ENCODE measurements at places on chromosomes 12 and 14. TPM values are rescaled to one million over a fixed set of nuclear protein-coding genes. Genes with fewer than 3 reads are reported as not detected.
A peak's percentile ranks its signal among the peaks of the same experiment; 100 is the strongest.

The PTPRQ gene
- 53.1 TPM for polyA plus RNA-seq

DNA sequence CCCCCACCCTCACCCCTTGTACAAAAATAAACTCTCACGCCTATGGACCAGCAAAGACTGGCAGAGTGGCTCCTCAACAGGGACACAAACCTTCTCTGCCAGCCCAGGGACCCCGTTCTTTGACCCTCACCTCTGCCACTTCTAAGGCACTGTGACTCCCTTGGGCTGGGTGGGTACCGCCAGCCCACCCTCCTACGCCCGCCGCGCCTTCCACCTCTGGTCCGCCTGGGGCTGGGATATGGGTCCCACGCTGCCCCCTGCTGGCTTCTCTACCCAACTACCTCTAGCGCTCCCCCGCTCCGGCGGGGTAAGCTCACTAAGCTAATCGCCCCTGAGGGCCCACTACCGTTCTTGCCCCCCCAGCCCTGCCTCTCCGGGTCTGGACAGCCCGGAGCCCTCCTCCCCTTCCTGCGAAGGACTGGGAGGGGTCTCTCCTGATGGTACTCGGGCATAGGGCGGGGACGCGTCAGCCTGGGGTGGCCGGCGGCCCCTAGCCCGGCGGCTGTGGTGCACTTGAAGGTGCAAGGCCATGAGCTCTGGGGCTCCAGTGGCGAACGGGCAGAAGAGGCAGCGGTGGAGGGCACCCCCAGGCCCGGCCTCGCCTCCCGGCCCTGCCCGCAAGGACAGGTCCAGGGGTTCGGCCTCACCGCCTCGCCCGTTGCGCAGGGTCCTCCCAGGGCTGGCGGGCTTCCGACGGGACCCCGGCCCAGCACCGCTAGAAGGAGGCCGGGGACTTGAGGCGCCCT is 8.1 kb downstream of the ZNF219 start:
- no peak for DNase-seq

The RPL36AL gene
- 196 TPM for polyA plus RNA-seq

GRCh38 chr12:8699714-8700113 is 1.9 kb downstream of the RIMKLB start:
- no peak for DNase-seq

The RAD51AP1 gene
- 44.4 TPM for polyA plus RNA-seq

DNA sequence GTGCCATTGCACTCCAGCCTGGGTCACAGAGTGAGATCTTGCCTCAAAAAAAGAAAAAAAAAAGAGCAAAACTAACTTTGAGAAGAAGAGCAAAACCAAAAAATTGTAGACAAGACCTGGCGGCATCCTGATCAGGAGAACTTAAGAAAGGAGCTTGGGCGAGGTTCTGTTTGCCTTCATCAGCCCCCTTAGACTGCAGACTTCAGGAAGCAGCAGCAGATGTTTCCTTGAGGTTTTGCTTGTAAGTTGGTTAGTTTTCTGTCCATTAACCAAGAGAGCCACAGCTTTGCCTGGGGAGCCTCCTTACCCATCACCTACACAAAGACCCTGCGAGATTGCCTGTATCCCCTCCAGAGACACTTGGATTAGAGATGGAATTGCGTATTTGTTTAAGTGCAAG is 189.0 kb downstream of the AACS start:
- no peak for DNase-seq

DNA sequence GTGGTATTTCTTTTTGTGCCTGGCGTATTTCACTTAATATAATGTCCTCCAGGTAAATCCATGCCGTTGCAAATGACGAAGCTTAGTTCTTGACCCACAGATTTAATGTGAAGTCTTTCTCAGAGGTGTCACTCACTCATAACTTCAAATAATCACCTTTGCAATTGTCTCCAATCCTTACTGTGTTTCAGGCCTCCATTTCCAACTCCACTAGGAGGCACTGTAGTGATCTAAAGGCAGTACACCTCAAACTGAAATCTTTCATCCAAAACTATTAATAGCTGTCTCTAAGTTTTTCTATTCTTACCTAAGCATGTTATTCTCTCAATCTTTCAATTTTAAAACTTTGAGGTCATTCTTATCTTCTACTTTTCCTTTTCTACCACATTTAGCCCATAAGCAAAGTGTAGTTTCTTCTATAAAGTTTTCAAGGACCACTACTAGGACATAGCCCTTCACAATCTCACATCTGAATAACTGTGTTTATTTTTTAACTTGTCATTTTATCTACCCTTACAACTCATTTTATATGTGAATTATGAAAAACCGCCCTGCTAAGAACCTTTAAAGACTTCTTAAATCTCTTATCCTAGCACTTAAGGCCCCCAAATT is 25.5 kb upstream of the FBXO34 start:
- no peak for DNase-seq

DNA sequence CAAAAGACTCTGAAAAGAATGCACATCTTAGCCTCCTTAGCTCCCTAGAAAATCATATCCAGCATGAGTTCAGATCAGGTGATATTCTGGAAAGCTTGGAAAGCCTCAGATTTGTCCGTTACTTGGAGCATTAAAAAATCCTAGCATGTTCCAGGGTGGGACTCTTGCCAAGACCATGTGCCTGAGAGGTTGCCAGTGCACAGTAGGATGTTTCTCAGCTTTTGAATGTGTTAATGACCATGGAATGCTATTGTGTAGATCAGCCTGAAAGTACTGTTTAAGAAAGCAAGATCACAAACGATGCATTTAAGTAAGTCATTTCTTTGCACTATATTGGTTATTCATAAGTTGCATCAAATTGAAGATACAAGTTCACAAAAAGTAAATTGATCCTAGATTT is 230.5 kb downstream of the ETNK1 start:
- DNase-seq: no peak

The RNASE8 gene
- polyA plus RNA-seq: not detected

GRCh38 chr14:33348510-33348909 is 409.8 kb downstream of the NPAS3 start:
- DNase-seq: no peak

GRCh38 chr14:98177551-98177950 is 1094.4 kb downstream of the BCL11B start:
- DNase-seq: no peak

The ENTPD5 gene
- 70.0 TPM for polyA plus RNA-seq

GRCh38 chr12:121791671-121792551 is 1.6 kb downstream of the RHOF start:
- no peak for DNase-seq

The GRIP1 gene
- 26.9 TPM for polyA plus RNA-seq

The FGD4 gene
- 19.2 TPM for polyA plus RNA-seq

DNA sequence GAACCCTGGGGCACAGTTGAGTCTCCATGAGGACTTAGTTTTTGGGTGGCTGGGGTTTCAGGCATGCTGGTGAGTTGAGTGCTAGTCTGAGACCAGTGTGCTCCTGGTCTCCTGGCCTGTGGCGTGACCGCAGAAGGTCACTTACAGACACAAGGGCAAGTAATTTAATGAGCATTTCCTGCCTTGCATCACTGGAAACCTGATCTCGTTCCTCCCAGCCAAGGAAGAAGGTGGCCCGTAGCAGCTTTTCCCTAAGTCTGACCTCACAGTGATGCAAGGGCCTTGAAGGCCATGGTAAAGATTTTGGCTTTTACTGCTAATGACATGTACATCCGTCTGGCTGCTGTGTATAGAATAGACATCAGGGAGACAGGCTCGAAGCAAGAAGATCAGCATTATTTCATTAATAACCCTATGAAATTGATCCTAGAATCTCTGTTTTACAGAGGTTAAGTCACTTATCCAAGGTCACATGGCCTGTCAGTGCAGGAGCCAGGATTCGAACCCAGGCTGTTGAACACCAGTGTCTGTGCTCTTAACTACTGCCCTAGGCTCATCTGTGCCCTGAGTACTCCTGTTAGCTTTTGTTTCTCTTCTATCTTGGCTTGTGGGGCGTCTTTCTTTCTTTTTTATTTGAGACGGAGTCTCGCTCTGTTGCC is 4.6 kb downstream of the TMEM120B start:
- peak; percentile 56 for DNase-seq

DNA sequence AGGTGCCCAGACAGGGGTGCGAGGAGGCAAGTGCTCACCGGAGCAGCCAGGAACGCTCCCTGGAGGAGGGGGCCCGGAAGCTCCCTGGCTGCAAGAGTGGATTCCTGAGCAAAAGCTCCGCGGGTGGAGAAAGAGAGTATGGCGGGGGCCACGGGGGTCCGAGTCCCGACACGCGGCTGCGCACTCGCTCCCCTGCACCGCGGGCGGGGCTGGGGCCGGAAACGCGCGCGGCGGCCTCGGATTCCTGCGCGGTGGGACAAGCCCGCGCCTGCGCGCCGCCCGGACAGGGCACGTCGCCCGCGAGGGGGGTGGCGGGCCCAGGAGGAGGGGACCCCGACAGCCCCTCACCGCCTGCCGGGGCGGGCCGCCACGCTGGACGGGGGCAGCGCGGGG is 27.8 kb upstream of the GPR132 start:
- peak; percentile 66 for DNase-seq

The LRRK2 gene
- polyA plus RNA-seq: 26.7 TPM

- DNase-seq: no peak
Observed at GRCh38 chr14:93014058-93015023, 91.4 kb downstream of the CHGA start.

The GDF11 gene
- 23.0 TPM for polyA plus RNA-seq

The ARHGDIB gene
- 42.8 TPM for polyA plus RNA-seq
